ENCODE measurements at places on chromosomes 5 and 9.
A peak's percentile ranks its signal among the peaks of the same experiment; 100 is the strongest.

GRCh38 chr9:116349684-116350083 lies 196.1 kb downstream of the PAPPA start:
- no peak for DNase-seq

- DNase-seq = peak; percentile 98
Observed at GRCh38 chr5:109409844-109410388, at the start of gene PJA2. Gene PJA2, minus strand, starts transcription at chr5:109409974. Its CDS starts 26,541 bp downstream, at chr5:109383433.

- DNase-seq = no peak
Observed at GRCh38 chr5:132695956-132696355, 22.2 kb downstream of the IL4 start.

DNA sequence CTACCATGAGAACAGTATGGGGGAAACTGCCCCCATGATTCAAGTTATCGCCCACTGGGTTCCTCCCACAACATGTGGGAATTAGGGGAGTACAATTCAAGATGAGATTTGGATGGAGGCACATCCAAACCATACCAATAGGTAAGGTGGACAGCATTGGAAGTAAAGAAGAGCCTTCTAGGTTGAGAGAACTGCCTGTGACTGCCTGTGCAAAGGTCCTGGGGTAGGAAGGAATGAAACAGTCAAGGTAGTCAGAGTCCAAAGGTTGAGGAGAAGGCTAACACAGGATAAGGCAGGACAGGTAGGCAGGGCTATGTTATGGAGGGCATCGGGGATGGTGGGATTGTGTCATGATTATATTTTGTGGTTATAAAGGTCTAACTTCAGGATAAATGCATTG lies 6.1 kb downstream of the GDA start:
- DNase-seq = no peak

DNA sequence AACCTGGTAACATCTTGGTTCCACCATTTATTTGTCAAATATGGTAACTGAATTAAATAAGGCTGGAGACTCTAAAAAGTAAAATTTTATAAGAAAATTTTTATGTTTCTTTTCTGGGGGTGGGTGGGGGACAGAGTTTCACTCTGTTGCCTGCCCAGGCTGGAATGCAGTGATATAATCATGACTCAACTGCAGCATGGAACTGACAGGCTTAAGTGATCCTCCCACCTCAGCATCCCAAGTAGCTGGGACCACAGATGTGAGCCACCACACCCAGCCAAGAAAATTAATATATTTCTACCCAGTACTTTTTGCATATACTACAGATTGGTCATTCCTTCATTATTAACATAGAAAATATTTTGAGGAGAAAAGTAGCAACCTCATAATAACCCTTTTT lies 216.9 kb downstream of the DEPDC1B start:
- no peak for DNase-seq

- DNase-seq = no peak
Observed at GRCh38 chr5:179486596-179487051, 63.7 kb upstream of the RUFY1 start.

DNA sequence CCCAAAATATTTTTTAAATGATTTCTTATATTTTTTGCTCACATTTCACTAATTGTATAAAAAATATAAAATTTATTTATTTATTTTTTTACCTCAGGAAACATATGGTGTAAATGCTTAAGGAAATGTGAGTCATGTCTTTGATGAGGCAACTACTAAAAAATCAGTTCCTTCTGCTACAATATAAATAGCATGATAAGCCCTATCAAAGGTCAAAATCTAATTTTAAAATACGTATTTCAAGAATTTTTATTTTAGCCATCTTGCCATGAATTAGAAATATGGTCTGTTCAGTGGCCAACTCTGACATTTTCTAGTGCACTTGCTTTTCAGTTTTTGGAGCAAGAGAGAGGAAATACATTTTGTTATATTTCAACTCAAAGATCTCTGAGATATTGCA lies 50.5 kb downstream of the PDE4D start:
- DNase-seq = no peak

GRCh38 chr9:17531642-17532254 lies 47.1 kb upstream of the SH3GL2 start:
- DNase-seq = no peak

GRCh38 chr5:123000731-123001130 lies 35.8 kb downstream of the PPIC start:
- DNase-seq = no peak

GRCh38 chr5:31378838-31379237 lies 153.1 kb downstream of the DROSHA start:
- DNase-seq = no peak

DNA sequence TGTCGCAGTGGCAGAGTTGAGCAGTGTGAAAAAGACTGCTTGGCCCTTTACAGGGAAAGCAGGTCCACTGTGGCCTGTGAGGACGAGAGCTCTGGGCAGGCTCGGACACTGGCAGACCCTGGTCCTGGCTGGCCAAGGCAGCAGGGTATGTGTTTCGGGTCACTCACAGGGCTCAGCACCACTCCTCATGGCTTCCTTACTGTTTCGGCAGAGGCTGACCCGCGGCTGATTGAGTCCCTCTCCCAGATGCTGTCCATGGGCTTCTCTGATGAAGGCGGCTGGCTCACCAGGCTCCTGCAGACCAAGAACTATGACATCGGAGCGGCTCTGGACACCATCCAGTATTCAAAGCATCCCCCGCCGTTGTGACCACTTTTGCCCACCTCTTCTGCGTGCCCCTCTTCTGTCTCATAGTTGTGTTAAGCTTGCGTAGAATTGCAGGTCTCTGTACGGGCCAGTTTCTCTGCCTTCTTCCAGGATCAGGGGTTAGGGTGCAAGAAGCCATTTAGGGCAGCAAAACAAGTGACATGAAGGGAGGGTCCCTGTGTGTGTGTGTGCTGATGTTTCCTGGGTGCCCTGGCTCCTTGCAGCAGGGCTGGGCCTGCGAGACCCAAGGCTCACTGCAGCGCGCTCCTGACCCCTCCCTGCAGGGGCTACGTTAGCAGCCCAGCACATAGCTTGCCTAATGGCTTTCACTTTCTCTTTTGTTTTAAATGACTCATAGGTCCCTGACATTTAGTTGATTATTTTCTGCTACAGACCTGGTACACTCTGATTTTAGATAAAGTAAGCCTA lies 15.7 kb downstream of the SQSTM1 start:
- DNase-seq = no peak

DNA sequence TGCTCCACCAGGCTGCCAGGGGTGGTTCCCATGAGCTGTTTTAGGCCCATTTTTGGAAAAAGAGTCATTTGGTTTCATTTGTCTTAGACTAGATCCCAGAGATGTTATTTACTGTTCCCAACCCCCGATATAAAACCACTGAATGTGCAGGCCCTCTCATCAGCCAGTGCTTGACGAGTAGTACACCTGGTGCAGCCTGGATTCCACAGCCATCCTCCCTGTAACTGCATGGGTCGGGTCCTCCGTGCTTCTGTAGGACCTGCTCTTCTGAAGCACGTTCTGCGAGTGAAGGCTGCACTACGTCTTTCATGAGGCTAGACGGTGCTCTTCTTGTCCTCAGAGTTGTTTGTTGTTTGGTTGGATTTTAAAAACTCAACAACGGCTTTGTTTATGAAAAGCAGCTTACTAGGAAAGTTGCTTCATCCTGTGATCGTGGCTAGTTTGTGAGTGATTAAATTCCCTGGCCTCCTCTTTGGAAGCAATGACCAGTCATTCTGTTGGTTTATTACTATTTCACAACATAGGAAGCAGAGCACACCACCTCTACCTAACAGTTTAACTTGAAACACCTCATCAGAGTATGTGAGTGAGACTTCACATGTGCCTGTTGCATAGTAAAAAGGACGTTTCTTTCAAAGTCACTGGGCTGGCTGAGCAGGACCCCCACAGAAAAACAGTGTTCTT lies 135.2 kb downstream of the AOPEP start:
- DNase-seq = no peak

- DNase-seq = no peak
Observed at GRCh38 chr5:32645246-32645645, 59.9 kb downstream of the SUB1 start.

- DNase-seq = no peak
Observed at GRCh38 chr5:65867542-65868195, 58.7 kb upstream of the ERBIN start.

DNA sequence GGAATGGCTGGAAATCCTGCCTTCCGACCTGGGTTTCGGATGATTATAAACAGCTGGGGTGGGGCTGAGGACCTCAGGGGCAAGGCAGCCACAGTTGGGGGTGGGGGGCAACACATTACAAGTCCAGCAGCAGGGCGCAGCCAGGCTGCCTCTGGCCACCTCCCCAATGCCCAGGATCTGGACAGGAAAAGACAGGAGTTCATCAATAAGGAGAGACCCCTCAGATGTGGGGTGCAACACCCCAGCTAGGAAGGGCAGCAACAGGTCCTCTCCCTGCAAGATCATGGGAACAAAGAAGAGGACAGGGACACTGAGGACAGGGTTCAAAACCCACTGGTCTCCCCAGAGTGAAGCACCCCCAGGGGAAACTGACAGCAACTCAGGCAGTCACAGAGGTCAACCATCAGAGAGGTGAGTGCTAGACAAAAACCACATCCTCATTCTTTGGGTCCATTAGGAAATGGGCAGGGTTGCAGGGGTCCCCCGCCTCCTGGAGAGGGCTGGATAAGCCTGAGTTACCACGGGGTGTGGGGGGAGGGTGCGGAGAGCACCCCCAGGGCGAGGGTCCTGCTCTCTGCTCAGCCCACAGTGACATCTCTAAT lies 33.5 kb downstream of the SEMA4D start:
- no peak for DNase-seq

- no peak for DNase-seq
Observed at GRCh38 chr5:39912906-39913305, 488.1 kb upstream of the DAB2 start.

GRCh38 chr9:34570809-34571480 lies 18.6 kb downstream of the CNTFR start:
- no peak for DNase-seq

DNA sequence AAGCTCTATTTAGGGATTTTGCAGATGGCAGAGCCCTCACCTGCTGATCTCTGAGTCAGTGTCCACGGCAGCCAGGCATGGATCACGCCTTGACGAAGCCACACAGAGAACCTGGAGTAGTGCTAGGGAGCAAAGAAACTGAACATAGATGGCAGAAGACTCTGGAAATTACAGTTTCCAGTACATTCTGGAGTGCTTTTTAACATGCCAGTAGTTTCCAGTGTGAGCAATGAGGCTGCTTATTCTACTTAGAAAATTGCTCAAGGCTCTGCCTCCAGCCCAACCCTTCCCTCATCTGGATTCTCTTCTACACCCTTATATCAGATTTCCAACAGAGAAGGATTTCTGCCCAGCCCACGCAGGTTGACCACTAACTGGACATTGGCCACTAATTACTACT lies 203.3 kb downstream of the ADAMTS12 start:
- no peak for DNase-seq

- DNase-seq = no peak
Observed at GRCh38 chr5:97078958-97079743, 63.3 kb downstream of the LIX1 start.

DNA sequence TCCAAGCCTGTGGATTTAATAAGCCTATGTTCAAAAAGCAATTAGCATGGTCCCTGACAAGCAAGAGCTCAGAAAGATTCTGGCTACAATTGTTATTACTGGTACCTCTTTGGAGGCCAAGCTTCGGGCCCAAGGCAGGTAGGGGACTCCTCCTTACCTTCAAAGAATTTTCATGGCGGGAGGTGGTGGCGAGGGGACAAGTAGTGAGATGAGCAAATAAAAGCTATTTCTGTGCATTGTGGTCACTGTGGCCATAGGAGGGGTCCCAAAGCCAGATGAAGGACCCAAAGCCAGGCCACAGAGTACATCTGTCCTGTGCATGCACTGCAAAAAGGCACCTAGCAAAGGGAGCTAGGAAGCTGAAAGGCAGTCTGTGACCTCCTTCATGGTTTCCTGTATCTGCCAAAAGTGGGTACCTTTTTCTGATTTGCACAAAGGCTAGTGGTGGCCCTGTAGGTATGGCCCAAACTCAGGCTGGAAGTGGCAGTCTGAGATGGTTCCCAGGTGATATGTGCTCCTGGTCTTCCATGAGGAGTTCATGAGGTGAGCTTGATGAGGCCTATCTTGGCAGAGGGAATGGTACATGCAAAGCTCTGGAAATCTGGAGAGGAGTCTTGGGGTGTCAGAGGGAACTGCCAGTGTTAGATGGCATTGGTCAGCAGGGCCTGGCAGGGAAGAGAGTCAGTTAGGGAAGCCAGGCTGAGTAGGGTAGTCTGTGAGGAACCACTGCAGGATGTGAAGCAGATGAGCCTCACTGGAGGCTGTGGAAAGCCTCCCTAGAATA lies 3.3 kb upstream of the CXXC5 start:
- DNase-seq = no peak

DNA sequence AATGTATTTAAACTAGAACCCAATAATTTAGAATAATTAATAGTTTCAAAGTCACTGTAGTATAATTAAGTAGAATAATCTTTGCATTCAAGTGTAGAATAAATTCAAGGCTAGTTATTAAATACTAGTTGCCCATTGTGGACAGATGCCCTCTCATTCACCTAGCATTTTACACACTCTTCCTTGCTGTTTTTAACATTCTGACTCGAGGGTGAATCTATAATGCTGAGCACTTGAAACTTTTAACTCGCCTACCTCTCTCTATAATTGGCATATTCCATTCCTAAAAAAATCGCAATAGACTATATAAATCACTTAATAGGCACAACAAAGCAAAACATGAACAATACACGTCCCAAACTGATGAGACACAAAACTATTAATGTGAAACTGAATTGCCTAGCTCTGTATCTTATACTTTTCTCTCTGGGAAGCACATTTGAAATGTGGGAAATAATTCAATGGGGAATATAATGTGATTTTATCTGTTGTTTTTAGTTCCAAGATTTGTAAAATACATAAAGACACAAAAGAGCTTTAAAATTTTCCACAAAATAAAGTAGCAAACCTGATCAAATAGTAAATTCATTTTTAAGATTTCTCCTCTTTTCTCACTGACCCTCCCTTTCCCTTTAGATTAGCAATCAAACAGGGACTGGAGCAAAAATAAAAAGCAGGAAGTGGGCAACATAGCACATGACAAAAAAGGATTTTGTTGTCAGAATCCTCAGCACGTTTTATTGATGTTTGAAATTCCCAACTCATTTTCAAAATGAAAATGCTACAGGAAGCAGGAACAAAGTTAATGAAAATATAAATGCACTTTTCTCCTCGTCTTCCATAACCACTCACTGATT lies 295.6 kb downstream of the PDE4D start:
- no peak for DNase-seq

DNA sequence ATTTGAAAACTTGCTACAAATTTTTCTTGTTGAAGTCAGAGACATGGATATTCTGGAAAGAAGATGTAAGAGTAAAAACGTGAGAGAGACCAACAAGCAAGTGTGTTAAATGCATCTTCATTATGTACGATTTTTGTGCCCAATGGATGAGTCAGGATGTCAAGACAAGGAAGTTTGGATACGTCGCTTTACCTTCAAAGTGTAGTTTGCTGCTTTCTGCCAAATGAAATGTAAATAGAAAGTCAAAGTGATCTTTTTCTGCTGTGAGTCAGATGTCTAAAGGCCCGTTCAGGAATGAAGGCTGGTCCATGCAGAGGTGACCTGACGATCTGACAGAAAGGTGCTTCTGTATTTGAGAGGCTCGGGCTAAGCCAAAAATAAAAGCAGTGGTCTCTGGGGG lies 273.1 kb upstream of the PIK3R1 start:
- DNase-seq = no peak
